ENCODE measurements at places on chromosomes 16 and 17. TPM values are rescaled to one million over a fixed set of nuclear protein-coding genes. Genes with fewer than 3 reads are reported as not detected.

NARF gene
- 43.9 TPM for total RNA-seq

GALR2 gene
- total RNA-seq = 0.60 TPM

GRCh38 chr17:76384987-76385891, 830 bp downstream of the SPHK1 start:
- DNase-seq = peak; percentile 69

- peak; percentile 87 for DNase-seq
These were observed 21.8 kb downstream of the CEP131 start for GRCh38 chr17:81200695-81201580.

GRCh38 chr17:34800661-34801060, 160.6 kb downstream of the CCT6B start:
- no peak for DNase-seq

DNA sequence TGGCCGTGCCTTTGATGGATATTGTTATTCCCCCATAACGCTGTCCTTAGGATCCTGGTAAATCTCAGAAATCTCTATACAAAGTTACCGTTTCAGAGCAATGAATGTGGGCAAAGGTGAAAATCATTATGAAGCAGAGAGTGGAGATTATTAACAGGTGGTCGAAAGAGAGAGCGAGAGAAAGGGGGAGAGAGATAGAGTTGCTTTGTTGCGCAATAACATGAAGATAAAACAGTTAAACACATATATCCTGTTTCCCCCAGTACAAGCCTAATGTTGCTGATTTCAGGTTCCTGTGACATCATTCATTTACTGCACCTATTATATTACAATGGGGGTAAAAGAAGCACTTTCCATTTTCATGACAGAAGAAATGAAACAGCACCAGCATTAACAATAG, 535.4 kb upstream of the RBFOX1 start:
- no peak for DNase-seq

DNA sequence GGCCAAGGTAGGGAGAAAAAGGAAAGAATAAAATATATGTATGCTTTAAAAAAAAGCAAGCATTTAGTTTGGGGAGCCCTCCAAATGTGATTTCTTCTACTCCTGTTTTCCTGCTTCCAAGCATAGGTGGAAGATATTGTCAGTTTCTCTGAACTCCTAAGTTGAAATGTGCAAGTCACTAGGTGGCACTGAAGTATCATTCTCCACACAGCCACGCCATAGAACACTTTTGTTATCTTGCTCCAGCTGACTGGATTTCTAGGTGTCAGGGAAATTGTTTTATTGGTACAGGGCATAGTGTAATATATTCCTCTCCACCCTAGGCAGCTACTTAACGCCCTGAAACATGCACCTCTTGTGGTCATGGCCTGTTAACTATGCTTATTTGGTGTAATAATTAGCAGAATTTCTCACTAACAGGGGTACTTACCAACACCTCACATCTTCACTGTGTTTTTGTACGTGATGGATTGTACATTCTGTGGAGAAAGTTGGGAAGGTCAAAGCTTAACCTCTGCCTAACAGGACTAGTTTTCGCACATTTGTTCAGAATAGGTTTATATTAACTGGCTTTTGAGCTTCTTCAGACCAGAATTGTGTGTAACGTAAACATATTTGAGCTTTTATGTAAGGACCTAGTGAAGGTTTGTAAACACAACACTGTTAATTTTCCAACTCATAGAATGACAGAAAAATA, 69.3 kb downstream of the FTO start:
- DNase-seq = peak; percentile 81

DNA sequence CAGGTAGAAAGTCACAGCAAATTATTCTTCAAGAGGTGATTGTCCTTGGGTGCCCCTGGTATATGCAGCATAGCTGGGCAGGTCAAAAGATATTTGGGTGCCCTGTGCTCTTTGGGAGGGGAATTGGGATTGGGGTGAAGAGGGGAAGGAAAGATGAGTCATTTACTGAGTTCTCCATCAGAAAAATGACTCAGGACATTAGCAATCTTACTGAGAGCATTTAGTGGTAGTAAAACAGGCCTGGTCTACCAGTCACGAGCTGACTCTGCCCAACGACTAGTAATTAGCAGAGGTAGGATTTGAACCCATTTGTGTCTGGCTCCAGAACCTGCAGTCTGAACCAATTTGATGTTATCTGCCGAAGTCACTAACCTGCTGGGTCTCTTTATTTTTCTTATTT, 6.0 kb upstream of the GRIN2A start:
- no peak for DNase-seq
